ENCODE measurements at places on chromosomes 2 and 18.
A peak's percentile ranks its signal among the peaks of the same experiment; 100 is the strongest.

DNA sequence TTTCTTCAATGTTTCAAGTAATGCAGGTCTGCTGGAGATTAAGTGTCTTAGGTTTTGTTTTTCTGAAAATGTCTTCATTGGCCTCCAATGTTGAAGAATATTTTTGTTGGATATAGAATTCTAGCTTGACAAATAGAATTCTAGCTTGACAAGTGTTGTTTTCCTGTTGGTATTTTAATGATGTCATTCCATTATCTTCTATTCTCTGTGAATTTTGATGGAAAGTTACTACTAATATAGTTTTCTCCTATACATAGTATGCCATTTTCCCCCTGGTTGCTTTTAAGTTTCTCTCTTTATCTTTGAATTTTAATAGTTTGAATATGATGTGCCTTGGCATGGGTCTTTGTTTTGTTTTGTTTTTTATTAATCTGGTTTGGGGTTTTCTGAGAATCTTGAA is 119.9 kb downstream of the RAPGEF4 start:
- DNase-seq, result no peak

DNA sequence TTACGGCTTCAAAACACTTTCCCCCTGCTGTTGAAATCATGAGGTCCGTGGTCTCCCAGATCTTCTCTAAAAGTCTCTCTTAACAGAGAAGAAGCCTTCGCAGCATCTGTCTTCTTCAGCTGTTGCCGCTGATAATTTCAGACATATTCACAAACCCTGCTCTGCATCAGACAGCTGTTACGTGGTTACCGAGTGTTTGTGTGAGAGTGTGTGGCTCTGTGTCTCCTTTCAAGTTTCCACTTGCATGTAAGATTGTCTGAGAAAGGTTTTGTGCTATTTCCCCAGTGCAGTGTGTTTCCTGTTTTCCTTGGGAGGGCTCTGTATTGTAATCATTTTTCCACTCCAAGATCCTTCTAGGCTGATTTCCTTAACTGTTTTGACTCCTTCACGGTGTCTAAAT is 32.8 kb downstream of the MAIP1 start:
- no peak for DNase-seq

GRCh38 chr2:30261695-30262211 is 30.4 kb downstream of the LBH start:
- no peak for DNase-seq

DNA sequence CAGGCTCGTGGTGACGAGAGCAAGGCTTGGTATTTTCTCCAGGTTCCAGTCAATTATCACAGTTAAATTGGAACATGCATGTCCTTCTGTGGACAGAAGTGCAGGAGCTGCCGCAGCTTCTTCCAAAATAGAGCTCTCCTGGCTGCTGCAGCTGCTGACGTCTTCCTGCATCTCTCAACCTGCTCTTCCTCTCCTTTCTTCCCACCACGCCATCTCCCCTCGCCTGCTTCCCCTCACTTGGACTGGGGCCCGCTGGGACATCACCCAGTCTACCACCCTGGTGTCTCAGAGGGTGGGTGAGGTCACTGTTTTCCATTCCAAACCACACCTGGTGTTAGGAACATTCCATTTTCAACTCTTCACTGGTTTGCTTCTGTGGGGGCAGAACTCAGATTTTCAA is 41.4 kb downstream of the SPP2 start:
- DNase-seq, result no peak

GRCh38 chr18:13175754-13176210 is 42.8 kb upstream of the LDLRAD4 start:
- no peak for DNase-seq

- DNase-seq, result no peak
Measured at GRCh38 chr2:158894078-158894477, 74.4 kb upstream of the TANC1 start.

- DNase-seq, result no peak
Measured at GRCh38 chr2:207515671-207516070, 14.1 kb upstream of the CREB1 start.

- DNase-seq, result no peak
Measured at GRCh38 chr2:159546039-159546438, 70.3 kb downstream of the BAZ2B start.

DNA sequence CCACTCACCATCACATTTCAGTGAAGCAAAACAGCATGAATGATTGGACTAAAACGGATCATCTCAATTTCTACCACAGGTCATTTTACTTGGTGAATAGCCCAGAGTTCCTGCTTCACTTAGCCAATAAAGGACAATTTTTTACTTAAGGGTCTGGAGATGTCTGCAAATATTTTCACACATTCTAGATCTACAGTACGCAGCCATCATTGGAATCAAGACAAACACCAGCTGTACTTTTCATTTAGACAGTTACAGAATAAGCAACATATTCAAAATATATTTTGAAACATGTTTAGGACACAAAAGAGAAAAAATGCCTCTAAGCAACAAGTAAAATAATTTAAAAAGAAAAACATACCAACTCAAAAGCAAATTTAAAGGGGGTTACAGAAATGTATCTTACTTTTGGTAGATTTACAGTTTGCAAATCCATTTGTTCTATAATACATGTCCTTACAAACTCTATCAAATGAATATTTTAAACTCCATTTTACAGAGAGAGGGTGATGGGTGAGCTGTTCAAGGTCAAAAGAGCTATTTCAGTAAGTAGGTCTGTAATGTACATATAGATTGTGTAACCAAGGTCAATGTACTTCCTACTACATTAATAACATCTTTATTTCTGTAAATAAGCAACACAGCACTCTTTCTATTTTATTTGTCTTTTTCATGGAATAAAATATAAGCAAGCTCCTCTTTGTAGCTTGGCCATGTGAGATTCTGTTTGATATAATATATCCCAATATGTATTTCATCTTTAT is 13.4 kb downstream of the PPP1R1C start:
- DNase-seq, result no peak

- no peak for DNase-seq
Measured at GRCh38 chr2:137228566-137228965, 463.2 kb downstream of the THSD7B start.

- no peak for DNase-seq
Measured at GRCh38 chr2:182506606-182507005, 79.8 kb upstream of the PDE1A start.

- DNase-seq, result no peak
Measured at GRCh38 chr2:224085246-224085645, 46.2 kb upstream of the SERPINE2 start.

- DNase-seq, result no peak
Measured at GRCh38 chr2:43142921-43143438, 83.4 kb downstream of the ZFP36L2 start.

GRCh38 chr2:231709636-231709980 is 1.3 kb downstream of the PTMA start:
- DNase-seq, result peak; percentile 59

DNA sequence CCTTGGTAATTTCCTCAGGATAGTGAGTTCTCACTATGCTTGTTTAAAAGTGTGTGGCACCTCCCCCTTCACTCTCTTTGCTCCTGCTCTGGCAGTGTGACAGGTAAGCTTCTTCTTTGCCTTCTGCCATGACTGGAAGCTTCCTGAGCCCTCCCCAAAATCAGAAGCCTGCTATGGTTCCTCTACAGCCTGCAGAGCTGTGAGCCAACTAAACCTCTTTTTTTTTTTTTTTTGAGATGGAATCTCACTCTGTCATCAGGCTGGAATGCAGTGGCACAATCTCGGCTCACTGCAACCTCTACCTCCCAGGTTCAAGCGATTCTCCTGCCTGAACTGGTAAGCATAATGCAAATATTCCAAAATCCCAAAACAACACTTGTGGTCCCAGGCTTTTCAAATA is 80.0 kb downstream of the SOWAHC start:
- DNase-seq, result no peak

DNA sequence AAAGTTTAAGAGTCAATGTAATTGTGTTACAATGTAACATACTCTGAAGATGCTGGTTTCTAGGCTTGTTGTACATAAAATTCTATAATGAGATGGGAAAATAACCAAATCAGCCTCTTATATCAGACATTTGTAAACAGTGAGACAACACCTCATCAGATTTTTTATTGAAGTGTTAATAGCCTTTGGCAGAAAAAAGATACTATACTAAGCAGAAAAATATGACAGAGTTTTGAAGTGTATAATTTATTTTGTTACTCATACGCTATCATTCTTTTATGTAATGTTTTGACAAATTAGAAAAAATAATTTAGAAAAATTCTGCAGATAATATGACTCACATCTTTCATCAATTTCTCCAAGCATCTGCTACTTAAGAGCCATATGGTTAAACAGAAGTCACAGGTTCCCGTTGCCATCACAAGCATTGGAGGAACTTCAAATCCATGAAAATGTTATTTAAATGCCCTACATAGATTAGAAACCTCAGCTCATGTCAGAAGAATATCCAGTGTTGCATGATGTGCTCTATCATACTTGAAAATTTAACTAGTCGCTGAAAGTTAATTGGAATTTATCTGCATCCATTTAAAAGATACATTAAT is 535.4 kb downstream of the LRP1B start:
- DNase-seq, result no peak

DNA sequence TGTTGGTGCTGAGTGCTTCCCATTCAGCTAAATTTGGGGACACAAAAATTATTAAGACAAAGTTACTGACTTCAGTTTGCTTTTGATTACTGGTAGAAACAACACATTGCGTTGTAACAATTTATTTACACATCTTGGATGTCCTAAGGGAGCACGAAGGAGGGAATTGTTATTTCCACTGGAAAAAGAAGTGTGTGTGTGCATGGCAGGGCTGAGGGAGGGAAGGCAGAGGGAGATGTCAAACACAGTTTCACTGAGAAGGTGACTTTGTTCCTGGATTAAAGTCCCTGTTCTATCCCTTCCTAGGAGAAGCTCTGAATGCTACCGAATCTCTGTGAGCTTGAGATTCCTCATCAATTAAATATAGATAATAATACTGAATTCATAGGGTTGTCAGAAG is 3.8 kb upstream of the CDH20 start:
- no peak for DNase-seq

- peak; percentile 31 for DNase-seq
Measured at GRCh38 chr2:72924353-72925240, 7.3 kb downstream of the EMX1 start.

DNA sequence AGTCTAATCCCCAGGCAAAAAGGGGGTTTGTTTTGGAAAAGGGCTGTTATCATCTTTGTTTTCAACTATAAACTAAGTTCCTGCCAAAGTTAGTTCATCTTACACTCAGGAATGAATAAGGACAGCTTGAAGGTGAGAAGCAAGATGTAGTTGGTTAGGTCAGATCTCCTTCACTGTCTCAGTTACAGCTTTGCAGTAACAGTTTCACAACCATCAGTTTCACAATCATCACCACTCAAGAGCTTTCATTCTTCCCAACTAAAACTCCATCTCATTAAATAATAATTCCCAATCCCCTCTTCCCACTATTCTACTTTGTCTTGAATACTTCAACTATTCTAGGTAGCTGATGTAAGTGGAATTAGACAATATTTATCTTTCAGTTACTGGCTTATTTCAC is 200.9 kb downstream of the NYAP2 start:
- DNase-seq, result no peak

- no peak for DNase-seq
Measured at GRCh38 chr2:85431570-85432205, 13.2 kb downstream of the SH2D6 start.

- DNase-seq, result no peak
Measured at GRCh38 chr2:115867024-115867423, 1424.6 kb downstream of the DPP10 start.

DNA sequence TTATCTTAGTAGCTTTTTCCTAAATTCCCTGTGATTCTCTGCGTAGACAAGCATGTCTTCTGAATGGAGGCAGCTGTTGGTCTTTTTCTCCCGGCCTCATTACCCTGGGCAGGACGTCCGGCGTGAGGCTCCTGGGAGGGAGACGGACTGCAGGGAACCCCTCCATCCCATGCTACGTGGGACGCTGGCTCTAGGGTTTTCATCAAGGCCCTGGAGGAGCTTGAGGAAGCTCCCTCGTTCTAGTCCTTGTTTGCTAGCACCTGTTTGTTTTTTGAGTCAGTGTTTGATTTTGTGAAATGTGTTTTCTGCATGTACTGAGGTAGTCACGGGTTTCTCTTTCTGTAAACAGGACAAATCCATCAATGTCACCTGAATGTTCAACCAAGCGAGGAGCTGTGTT is 99.3 kb upstream of the TMEM18 start:
- DNase-seq, result no peak

DNA sequence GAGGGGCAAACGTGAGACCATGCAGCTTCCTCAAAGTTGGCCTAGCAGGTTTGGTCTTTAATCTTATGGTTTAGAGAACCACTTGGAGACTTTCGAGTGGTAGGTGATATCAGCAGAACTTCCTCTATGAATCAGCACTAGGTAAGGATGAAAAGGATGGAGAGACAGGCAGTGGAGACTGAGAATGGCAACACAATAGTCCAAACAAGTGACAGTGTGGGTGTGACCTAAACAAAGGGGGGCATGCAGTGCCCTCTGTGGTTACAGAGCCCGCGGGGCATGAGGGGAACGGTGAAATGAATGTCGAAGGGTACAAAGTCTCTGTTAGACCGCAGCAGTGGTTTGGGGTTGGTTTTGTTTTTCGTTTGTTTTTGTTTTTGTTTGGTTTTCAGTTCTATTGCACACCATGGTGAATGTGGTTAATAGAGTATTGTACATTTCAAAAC is 143.9 kb downstream of the L3MBTL4 start:
- DNase-seq, result no peak

GRCh38 chr18:63550068-63550467 is 7.9 kb downstream of the SERPINB12 start:
- DNase-seq, result no peak

DNA sequence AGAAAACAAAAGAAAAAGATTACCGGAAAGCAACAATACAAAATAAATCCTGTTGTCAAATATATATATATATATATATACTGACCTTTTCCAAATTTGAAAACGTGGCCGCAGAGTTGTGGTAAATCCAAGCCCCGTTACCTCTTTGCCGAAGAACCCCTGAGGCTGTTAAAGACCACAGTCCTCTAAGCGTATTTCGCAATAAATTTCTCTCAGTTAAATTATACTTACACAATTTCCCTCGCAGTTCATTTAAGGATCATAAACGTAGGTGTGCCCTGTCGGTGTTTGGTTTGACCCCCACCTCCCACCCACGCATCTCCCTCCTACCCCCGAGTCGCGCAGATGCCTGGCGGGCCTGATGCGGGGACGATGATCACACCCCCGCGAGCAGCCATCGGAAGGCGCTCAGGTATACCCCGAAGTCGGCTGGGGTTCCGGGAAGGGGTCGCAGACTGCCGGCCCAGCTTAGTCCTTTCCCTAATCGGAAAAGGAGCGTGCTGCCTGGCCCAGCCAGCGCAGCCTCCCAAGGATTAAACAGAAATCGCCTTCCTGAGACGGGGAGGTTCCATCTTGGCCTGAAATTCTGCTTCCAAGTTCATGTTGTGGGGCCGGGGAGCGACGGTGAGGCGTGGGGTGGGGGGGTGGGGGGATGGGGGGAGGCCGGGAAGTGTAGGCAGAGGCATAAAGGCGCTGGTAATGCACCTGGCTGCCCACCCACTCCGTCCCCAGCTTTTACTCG is 2.9 kb upstream of the MEIS1 start:
- no peak for DNase-seq

DNA sequence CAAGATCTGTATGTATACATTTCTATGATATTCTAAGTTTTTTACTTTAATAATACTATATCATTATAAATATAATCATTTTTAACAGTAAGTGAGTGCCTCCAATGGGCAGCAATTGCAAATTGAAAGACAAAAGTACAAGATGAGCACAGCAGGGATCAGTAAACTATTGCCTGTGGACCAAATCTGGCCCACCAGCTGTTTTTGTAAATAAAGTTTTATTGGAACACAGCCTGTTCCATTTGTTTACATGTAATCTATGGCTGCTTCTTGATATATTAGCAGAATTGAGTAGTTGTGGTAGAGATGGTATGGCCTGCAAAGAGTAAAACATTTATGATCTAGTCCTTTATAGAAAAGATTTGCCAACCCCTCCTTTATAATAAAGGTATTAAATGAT is 43.2 kb downstream of the CHST9 start:
- no peak for DNase-seq

Data from activated CD4-positive, CD25-positive, alpha-beta regulatory T cell treated with anti-CD3 and anti-CD28 coated beads, Interleukin-2, amount 50 U/mL, for 72 hours (primary cell).